ENCODE measurements at places on chromosomes 3 and 15.

GRCh38 chr3:31551646-31552045 is 18.9 kb downstream of the STT3B start:
- DNase-seq = no peak

DNA sequence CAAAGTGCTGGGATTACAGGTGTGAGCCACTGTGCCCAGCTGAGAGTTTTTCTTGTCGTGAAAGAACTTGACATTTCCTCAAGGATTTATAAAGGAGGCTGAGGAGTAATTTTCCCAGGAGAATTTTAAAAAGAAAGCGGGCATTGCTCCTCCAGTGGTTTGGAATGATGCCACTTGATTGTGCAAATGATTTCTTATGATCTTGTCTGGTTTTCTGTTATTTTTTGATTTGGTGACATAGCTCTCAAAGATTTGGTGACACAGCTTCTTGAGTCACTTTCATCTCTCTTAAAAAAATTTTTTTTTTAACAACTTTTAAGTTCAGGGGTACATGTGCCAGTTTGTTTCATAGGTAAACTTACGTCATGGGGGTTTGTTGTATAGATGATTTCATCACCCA is 24.6 kb upstream of the NFKBIZ start:
- no peak for DNase-seq

DNA sequence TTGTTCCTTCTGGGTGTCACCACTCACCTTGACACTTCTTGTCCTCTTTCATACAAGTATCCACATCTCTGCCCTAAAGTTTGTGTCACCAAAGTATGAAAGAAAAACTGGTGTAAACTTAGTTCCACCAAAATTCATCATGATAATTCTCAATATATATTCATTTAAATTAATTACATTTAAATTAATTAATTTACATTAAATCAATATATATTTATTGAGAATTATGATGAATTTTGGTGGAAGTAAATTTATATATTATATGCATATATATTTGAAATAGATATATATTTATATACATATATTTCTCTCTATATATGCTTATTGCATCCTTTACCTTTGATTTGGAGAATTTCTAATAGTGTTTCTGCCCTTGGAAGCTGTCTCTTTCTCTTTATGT is 828.3 kb downstream of the PDCD6IP start:
- DNase-seq = no peak

GRCh38 chr15:74235962-74236361 is at the start of gene CCDC33:
CCDC33 (plus strand) TSS chr15:74236326; CDS start chr15:74236720, 394 bp downstream.
- no peak for DNase-seq

DNA sequence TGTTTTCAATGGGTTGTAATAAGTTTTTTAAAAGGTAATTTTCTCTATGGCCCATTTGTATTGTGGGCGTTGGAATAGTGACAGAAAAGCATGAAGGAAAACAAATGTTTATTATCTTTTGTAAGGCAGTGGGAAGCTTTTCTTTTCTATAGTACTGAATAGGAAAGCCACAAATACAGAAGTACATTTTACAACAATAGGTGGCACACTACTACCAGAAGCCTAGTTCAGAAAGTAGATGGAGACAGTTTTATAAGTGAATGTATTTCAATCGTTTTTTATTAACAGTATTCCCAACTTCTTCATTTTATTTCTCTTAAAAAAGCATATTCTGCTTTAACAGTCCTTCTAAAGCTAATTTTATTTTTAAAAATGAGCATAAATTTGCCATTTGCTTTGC is 296.7 kb downstream of the PTPRG start:
- DNase-seq = no peak
